ENCODE measurements at places on chromosomes 5 and 9. TPM values are rescaled to one million over a fixed set of nuclear protein-coding genes. Genes with fewer than 3 reads are reported as not detected.

DNA sequence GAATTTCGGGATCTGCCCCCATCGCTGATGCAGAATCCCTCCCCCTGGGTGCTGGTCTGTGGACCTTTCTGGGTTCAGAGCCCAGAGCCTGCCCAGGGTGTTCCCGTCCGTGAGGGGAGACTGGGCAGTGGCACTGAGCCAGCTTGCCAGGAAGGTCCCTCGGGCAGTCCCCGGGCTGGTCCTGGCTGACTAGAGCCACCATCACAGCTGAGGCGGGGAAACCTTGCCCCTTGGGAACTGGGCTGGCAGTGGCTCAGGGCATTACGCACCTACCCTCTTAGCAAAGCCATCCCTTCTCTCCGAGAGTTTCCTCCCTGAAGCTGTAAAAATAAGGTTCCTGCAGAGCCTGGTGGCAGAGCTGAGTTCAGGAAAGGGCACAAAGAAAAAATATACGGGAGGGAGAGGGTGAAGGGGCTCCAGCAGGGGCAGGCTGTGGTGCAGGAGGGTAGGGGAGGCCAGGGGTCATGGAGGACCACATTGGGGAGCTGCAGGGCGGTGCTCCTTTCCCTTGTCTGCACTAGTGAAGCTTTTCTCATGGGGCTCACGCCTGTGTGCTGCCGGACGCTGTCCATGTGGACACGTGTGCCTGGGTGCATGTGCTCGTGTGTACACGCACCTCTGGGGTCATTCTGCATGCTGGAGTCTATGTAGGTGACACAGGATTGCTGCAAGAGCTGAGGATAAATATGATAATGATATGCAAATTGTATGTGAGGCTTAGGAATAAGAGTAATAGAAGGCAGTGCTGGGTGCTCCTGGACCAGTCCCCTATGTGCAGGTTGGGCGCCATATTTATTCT, 118.9 kb downstream of the LHX2 start:
- DNase-seq = peak; percentile 75

DNA sequence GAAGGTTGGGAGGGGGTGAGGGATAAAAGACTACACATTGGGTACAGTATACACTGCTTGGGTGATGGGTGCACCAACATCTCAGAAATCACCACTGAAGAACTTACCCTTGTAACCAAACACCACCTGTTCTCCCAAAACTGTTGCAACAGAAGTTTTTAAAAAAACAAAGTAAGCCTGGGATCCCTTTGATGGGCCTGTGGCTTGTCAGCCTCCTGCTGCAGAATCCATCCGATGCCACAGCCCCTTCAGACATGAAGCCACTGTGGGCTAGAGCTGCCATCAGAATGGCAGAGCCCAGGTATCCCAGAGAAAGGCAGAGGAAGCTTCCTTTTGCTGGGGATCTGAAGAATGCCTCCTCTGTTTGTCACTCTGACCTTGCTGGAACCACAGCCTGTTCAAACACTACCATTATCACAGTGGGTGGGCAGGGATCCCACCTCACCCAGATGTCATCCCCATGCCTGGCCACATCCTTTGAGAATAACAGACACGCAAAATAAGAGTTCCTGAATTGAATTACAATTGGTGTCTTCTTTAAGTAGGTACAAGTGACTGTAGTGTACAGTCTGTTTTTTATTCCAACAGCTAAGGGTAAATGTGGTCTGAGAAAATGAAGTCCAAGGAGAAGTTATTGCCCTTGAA, 78.1 kb upstream of the DIRAS2 start:
- DNase-seq = no peak

The EPB41L4A gene
- 38.6 TPM for total RNA-seq

The PKD2L2 gene
- total RNA-seq = not detected

DNA sequence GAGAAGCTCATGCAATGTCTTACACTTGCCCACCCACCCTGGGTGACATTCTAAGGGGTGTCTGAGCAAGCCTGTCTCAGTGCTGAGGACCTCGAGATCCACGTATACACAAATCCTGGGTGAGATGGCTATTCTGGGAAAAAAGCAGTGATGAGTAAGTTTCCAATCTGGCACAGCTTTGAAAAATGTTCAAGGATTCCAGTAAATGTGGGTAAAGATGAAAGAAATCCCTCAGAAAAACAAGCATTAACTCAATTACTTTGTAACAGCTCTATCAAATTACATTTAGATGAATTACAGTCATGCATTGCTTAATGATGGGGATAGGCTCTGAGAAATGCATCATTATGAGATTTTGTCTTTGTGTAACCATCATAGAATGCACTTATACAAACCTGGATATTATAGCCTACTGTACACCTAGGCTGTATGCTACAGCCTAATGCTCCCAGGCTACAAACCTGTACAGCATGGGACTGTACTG, 26.9 kb downstream of the GOLM1 start:
- no peak for DNase-seq

GRCh38 chr5:56900395-56900794, 9.0 kb upstream of the SETD9 start:
- DNase-seq = no peak

DNA sequence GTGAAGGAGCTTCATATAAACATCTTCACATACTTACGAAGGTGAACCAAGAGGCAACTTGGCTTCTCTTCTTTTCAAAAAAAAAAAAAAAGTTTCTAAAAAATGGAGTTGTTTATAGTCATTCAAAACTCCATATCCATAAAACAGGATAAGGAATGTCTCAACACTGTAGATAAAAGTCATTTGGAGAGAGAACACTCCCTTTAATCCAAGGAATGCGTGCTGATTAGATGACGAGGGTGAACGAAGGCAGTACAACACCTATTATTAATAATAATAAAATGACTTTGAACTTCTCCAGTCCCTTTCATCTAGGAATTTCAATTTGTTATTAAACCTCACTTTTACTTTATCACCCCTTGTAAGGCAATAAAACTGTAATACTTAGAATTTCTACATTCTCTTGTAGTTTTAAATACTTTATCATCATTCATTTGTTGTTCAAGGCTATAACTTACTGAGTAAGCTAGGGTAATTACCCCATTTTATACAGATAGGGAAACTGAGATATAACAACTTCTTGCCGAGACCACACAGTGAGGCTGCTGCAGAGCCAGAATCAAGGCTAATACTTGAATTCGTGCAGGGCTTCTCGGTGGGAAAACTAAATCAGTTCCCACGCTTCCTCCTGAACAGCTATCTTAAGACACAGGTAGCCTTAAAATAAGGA, 377.1 kb downstream of the EFNA5 start:
- no peak for DNase-seq

- DNase-seq = no peak
Measured at GRCh38 chr5:10377081-10377480, 23.6 kb downstream of the MARCHF6 start.

The FIBCD1 gene
- total RNA-seq = not detected

- no peak for DNase-seq
Measured at GRCh38 chr5:33725806-33726205, 166.0 kb downstream of the ADAMTS12 start.

- DNase-seq = no peak
Measured at GRCh38 chr5:146620031-146620668, 104.2 kb upstream of the GPR151 start.

- DNase-seq = no peak
Measured at GRCh38 chr9:38089387-38090165, 20.5 kb upstream of the SHB start.

GRCh38 chr5:88207575-88207974, 61.1 kb downstream of the TMEM161B start:
- DNase-seq = no peak

DNA sequence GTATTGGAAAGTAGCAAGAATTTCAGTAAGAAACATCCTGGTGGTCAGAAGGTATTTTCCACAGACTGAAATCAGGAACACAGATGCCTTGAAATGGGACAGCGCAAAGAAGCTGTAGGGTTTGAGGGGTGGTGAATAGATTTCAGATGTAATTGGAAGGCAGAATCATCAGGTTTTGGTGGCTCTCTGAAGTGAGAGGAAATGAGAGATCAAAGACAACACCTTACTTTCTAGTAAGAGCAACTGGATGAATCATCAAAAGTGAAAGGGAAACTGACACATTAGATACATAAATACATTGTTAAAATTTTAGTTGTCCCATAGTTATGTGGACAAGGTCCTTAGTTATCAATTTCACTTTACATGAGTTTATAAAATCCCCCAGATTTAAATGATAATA, 188.2 kb upstream of the SLC27A6 start:
- DNase-seq = no peak

- DNase-seq = peak; percentile 70
Measured at GRCh38 chr9:32579706-32580331, 6.9 kb upstream of the NDUFB6 start.

The DTWD2 gene
- 4.1 TPM for total RNA-seq

DNA sequence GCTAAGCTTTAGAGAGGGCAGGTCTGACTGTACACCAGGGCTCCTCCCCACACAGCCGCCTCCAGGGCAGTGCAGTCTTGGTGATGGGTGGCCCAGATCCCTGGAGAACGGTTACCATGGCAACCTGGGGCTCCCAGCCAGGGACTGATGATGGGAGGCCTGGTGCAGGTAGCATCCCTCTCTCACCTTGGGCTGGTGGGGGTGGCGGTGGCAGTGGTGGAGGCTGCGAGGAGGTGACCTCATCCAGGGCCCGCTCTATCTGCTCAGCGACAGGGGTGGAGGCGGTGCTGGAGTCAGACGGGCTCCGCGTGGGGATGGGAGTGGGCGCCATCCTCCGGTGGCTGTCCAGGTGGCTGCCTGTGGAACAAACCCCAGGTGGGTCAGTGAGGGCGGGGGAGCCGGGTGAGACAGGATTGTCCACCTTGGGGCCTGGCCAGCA, 12.3 kb downstream of the PRR7 start:
- DNase-seq = no peak

- DNase-seq = no peak
Measured at GRCh38 chr5:146107901-146108300, 2.5 kb upstream of the PLAC8L1 start.

GRCh38 chr5:139658928-139659667, 10.9 kb downstream of the CXXC5 start:
- peak; percentile 81 for DNase-seq

GRCh38 chr5:106639488-106639887, 1031.2 kb downstream of the EFNA5 start:
- no peak for DNase-seq

DNA sequence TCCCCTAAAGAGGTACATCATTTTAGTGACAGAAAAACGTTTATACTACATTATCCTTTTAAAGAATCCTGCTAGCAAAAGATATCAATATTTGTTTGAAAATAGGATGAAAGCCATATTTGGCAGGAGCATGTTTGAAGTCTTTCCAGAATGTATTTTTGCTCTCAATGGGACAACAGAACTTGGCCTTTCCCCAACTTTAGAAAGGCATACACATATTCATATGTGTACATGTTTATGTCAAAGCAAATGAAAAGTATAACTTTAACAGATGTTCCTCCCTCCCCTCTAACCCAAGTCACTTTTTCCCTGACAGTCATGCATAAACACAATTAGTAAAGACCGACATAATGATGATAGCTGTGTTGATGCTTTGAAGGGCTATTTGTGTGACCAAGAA, 427.8 kb upstream of the CDH6 start:
- DNase-seq = no peak

DNA sequence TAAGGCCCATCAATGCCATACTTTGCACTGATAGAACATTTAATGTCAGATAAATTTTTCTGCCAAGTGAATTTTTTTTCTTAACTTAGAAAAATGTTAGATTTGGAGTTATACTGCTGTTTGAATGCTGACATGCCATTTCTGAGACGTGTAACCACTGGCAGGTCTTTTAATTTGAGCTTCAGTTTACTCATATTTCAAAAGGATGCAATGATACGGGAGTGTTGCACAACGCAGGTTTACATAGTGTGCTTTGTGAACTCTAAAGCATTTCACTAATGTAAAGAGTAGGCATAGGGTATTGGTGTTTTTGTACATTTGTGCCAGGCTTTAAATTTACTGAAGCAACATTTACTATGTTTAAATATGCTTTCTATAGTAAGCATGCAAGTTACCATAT, 4.2 kb downstream of the ZBTB43 start:
- no peak for DNase-seq

DNA sequence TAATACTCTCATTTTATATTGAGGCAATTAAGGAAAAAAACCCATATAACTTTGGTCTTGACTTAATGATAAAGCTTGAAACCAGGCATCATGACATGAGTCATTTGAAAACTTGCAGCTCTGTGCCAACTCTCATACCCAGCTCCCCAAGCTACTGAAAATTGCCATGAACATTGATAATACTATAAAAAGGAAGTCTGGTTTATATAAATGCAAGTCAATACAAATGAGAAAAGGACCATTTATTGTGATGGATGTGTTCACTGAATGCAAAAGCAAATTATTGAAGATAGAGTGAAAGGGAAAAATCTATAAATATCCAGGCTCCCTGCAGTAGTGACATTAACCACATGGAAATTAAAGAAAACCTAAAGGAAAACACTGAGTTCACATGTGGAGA, 116.3 kb downstream of the DEPDC1B start:
- no peak for DNase-seq

The GABRA6 gene
- not detected for total RNA-seq

The ZNF354C gene
- 10.2 TPM for total RNA-seq

The CCL19 gene
- 67.5 TPM for total RNA-seq

The ANKRD34B gene
- total RNA-seq = not detected

GRCh38 chr5:147578228-147579024, 68.6 kb upstream of the DPYSL3 start:
- DNase-seq = no peak

- no peak for DNase-seq
Measured at GRCh38 chr9:3976865-3977613, 322.8 kb downstream of the GLIS3 start.

DNA sequence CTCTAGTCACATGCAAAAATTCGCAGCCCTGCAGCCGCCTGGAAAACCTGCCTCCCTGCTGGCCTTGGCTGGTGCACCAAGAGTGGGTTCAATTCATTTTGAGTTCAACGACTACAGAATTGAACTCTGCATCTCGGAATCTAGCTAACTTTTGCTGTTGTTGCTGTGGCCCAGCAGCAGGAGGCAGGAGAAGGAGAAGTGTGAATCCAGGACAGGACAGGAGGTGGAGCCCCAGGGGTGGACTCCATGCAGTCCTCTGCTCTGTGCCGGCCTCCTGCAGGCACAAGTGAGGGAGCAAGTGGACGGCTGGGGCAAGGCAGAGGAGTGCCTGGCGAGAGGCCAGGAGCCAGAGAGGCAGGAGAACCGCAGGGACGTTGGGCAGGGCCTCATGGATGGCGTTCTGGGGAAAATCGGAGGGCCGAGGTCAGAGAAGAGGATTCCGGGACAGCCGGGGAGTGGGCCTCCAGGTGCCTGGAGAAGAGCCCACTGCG, 214.2 kb downstream of the FANCC start:
- DNase-seq = peak; percentile 64

GRCh38 chr9:93601063-93601462, 24.7 kb downstream of the PHF2 start:
- DNase-seq = peak; percentile 29

- DNase-seq = peak; percentile 55
Measured at GRCh38 chr5:608429-609370, 3.4 kb upstream of the CEP72 start.

The AGXT2 gene
- total RNA-seq = not detected

DNA sequence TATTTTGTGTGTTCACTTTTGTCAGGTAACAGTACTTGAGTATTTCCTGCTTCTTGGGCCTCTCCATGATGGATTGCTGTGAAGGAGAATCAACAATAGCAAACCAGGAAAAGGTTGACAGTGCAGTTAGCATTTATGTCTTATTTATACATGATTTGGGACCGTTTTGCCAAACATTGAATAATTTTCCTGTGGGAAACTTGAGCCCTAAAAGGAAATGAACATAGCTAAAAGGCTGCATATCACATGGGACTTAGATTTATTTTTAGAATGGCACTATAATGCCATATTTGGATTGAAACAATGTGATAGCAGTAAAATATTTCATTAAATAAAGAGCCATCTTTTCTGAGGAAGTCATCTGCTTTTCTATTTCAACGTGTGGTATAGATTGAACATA, 15.3 kb downstream of the GPR21 start:
- no peak for DNase-seq
